ENCODE measurements at places on chromosomes 11 and 22.

- peak; percentile 93 for DNase-seq
These were observed at the start of gene PEX26 for GRCh38 chr22:18077639-18078328. Gene PEX26 (plus strand): TSS chr22:18077990. CDS start chr22:18078377, 387 bp downstream.

GRCh38 chr11:46524201-46524770 is 69.5 kb downstream of the AMBRA1 start:
- DNase-seq = no peak

DNA sequence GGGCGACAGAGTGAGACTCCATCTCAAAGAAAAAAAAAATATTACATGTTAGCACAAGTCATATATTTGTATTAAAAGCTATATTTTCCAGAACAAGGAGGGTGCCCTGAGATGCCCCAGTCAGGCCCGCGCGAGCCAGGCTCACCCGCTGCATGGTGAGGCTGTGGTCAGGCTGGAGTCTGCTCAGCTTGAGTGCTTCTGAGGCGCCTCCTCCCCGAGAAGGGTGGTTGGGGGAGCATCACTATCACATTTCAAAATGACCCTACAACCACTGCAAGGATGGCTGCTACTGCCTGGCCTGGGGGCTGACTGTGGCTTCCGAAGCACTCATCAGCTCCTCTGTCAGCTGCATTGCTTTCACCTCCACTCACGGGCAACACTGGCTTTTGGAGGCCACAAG is 77.1 kb downstream of the SCUBE1 start:
- DNase-seq = no peak

DNA sequence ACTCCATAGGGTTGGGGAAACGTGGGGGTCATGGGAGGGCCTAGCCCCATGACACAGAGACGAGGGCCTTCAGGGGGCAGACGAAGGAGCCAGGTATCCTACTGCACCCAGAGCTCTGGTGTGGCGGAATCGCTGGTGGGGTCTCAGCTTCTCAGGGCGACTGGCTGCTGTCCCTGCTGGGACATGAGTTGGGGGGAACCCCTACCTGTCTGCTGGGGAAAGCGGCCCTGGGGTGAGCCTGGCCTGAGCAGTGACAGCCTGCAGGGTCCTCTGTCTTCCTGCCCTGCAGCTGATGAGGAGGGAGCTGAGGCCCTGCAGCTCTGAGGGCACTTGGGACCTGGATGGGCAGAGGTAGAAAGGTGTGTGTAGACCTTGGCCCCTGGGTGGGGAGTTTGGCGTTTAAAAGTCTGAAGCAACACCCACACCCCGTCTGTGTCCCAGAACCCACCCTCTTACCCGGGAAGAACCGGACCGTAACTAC is 33.6 kb upstream of the GRAMD4 start:
- no peak for DNase-seq

DNA sequence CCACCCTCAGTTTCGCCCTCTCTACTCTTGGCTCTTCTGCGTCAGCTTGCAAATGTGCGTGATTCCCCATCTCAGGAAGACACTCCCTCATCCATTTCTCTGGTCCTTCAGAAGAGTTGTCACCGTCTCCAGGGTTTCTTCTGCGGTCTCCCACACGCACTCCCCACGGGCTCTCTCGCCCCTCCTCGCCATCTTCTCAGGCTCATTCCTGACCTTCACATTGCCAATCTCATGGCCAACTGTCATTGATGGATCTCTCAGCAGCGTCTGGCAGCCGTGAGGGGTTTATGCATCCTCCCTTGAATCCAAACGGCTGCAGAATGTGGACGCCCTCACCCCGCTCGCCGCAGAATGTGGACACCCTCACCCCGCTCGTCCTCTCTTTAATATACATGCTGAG is 10.5 kb downstream of the SYNGR1 start:
- no peak for DNase-seq

DNA sequence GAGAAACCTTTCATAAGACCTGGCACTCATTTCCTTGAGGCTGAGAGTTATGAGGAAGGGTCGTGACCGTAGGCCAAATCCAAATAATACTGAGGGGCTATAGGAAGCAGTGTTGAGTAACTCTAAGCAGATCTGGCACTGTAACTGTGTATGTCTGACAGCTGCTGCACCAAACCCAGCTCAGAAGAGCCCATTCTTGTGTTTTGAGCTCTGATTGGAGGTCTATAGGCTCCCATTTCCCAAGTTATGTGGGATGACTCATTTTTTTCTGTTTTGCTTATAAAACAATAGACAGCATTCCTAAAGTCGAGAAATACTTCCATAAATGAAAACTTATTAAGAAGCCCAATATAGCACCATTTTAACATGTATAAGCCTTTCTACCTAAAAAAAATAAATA is 645.8 kb downstream of the DLG2 start:
- DNase-seq = no peak

DNA sequence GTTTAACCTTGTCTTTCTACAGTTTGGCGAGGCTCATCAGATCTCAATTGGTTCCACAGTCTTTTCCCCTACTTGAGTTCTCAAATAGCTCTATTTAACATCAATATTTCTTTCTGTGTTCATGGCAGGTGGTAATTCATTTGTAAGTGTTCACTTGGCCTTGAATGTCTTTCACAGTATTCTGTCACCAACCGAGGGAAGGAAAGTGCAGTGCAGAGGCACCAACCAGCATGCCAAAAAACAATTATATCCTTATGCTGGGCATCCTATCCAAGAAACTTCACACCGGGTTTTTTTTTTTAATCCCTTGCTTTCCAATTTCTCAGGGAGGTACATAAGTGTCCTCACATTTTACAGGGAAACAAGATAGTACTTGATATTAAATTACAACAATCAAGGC is 55.0 kb upstream of the ZC3H12C start:
- DNase-seq = no peak

- DNase-seq = no peak
These were observed 2.3 kb upstream of the KCTD14 start for GRCh38 chr11:78025378-78025777.

DNA sequence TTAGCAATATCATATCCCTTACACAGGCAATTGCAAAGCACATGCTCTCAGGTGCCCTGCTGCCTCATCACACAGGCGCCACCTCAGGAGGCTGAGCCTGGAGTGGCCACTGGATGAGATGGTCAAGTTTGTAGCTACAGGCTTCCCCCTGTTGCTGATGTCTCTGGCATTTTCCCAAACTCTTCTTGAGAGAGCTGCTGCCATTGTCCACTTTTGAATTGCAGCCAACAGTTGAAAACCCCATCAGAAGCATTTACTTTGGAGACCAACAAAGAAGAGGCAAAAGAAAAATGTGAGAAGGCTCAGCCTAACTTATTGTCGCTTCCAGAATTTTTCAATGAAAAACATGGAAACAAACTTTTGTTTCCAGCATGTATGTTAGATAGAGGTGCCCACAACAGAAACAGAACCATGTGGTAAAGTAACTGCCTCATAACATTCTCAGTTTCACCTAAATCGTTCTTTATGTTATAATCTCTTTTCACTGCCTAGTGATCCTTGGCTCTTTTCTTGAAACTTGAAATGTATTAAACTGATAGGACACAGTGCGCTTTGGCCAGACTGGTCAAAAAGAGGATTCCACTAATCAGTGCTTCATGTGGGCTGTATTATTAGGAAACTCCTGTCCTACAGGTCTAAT is 47.6 kb upstream of the OR8B8 start:
- no peak for DNase-seq

GRCh38 chr11:95913830-95914615 is 9.9 kb downstream of the MTMR2 start:
- no peak for DNase-seq

DNA sequence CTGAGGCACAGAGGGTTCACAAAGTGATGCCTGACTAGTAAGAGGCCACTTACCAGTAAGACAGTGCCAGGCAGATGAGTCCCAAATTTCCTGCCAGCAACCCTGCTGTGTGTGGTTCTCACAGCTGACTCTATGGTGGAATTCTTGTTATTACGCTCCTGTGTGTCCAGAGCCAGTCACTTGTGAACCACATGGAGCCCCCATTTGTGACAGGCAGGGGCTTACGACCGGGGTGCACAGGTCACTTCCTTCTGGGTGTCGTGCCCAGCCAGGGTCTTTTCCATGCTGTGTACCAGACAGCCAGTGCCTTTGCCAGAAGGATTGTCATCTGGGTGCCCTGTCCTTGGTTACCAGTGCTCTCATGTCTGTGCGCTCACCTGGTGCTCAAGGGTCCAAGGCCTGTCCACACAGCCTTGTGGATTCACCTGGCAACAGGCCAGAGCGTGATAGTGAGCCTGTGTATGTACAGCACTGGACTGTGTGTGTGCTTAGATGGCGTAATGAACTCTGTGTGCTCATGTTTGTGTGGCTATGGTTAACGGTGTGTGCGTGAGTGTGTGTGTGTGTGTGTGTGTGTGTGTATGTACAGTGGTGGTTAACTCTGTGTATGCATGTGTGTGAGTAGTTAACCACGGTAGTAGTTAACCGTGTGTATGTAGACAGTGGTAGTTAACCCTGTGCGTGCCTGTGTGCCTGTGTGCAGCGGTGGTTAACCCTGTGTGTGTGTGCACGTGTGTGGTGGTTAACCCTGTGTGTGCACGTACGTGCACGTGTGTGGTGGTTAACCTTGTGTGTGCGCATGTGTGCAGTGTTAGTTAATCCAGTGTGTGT is 18.6 kb downstream of the GRAMD4 start:
- DNase-seq = no peak

DNA sequence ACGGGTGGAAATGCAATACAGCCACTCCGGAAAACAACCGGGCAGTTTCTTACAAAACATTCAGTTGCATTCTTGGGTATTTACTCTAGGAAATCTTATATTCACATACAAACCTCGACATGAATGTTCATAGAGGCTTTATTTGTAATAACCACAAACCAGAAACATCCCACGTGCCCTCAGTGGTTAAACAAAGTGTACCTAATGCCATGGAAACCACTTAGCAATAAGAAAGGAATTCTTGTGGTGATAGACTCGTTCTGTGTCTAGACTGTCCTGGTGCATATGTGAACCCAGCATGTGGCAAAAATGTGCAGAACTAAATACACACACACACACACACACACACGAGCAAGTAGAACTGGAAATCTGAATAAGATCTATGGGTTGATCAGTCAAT is 1073.3 kb downstream of the TBC1D22A start:
- DNase-seq = no peak

DNA sequence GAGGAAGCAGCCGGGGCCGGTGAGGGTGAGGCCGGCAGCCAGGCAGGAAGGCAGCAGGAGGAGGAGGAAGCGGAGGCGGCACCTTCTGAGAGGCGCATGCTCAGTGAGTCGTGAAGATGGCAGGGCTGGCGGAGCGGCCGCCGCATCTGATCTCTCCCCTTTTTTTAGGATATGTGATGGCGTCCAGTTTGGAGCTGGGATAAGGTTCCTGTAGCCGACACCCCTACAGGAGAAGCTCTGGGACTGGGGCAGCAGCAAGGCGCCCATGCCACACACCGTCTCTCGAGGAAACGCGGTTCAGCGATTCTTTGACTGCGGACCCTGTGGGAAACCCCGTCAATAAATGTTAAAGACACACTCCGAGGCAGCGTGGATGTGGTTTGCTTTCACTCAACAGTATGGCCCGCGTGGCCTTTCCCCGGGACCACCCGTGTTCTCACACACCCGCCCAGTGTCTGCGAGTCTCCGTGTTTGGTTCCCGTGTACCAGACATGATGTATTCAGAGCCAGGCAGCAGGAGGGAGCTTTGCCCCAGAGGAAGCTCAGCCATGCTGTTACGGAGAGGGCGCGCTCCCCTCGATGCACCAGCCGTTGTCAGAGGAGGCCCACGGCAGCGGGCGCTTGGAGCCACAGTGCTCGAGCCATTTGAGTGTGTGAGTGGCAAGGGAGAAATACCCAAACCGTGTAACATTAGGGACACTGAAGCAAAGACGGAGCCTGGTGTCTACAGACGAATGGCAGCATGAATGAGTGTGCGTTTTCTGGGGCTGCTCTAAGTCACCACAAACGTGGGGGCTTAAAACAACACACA is 27.7 kb upstream of the PARVB start:
- DNase-seq = peak; percentile 66

GRCh38 chr11:35047179-35047578 is 91.8 kb upstream of the CD44 start:
- peak; percentile 77 for DNase-seq

DNA sequence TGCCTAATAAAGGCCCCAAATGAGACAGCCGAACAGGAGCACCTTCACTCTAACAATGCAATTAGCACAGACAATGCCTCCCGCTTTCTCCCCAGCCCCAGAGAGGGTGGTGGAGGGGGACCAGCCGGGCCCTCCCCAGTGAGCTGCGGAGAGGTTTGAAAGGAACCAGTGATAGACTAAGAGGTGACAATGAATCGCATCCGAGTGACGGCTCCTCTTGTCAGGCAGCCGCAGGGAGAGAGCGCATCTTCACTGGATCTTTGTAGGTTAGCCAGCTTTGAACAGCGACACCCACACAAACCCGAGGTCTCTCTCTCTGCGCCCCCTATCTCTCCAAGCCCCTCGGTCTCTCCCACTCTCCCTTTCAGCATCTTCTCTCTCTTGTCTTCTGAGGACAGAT is 28.0 kb downstream of the FLRT1 start:
- no peak for DNase-seq

DNA sequence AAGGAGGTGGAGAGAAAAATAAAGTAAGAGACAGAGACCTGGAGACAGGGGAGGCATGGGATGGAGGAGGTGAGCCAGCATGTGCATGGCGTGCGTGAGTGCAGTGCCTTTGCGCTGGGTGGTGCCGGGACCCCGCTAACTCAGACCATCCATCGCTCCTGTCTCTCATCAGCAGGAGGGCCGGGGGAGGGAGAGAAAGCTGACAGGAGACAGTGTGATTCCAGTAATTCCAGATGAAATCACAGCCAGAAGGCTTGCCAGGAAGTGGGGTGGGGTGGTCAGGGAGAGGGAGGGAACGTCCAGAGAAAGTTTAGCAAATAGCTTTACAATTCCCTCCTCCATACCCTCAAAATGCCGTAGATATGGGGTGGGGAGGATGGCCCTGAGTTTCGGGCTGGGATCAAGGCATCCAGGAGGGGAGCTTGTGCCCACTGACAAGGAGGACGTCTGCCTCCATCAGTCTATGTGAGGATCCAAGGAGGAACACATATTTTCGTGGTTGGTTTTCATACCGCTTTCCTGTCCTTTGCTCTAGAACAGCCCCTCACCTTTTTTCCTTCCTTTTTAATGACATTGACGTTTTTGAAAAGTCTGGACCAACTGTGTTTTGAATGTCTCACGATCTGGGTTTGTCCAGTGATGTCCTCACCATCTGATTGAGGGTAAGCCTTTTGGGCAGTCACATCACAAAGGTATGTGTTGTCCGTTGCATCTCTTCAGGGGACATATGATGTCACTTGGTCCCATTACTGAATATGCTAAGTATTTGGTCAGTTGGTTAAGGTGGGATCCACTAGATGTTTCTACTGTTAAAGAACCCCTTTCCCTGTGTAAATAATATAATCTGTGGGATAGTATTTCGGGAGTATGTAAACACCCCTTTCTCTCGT is 567.3 kb downstream of the MIAT start:
- no peak for DNase-seq
